ENCODE measurements at places on chromosomes 5 and 9. TPM values are rescaled to one million over a fixed set of nuclear protein-coding genes. Genes with fewer than 3 reads are reported as not detected.

Gene FBXO38
- 30.5 TPM for total RNA-seq

Gene KLHL9
- total RNA-seq = 19.0 TPM

Gene CDKN2B-AS1
- total RNA-seq = not detected

- no peak for DNase-seq
Observed at GRCh38 chr9:126443144-126443543, 116.5 kb downstream of the MVB12B start.

DNA sequence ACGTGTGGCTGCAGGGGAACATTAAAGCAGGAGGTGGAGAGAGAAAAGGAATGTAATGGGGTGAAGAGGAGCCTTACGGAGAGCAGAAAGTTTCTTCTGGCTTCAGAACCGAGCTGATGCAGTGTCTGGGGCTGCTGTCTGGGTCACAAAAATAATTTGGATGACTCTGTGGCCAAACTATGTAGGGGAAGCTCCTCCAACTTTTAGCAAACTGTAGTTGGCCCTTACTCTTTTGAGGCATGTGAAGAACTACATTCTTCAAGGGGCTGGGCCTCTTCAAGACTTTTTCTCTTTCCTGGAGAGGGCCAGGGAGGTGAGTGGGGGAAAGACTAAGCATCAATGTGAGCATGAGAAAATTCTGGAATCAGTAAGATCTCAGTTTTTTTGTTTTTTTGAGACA is 31.9 kb upstream of the SPARC start:
- DNase-seq = no peak

DNA sequence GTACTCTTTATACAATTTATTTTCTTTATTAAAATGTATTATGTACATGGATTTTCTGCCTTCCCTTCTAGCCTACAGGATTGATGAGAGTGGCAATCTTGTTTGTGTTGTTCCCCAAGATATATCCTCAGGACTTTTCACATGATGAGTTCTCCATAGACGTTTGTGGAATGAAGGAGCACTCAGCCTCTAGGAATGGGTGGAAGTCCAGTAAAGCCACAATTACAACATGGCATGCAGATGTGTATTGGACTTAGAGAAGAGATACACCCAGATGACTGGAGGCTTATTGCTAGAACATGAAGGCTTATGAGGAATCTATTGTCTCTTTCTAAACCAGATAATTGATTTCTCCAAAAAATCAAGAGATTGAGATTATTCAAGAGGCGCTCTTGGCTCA is 8.2 kb upstream of the DOCK2 start:
- no peak for DNase-seq

Measured in NCI-H460 (cell line).